ENCODE measurements at places on chromosomes 7 and 10.
A peak's percentile ranks its signal among the peaks of the same experiment; 100 is the strongest.

DNA sequence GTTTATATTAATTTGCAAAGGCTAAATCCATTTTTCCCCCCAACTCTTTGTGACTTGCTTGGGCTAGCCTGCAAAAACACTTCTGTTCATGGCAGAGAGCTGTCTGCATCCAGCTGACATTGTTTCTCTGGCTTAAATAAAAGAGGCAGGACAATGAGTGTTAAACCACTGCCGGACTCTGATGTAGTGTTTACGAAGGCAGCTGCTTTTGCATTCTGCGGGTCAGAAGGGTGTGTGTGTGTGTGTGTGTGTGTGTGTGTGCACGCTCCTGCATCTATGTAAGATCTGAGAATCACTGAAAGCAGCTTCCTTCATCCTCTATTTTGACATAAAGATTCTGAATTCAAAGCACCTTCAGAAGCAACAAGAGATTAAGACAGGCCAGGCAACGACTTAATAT, 28.3 kb downstream of the NRP1 start:
- no peak for DNase-seq

GRCh38 chr10:47414752-47415519, 30.8 kb upstream of the ZNF488 start:
- DNase-seq, result no peak

DNA sequence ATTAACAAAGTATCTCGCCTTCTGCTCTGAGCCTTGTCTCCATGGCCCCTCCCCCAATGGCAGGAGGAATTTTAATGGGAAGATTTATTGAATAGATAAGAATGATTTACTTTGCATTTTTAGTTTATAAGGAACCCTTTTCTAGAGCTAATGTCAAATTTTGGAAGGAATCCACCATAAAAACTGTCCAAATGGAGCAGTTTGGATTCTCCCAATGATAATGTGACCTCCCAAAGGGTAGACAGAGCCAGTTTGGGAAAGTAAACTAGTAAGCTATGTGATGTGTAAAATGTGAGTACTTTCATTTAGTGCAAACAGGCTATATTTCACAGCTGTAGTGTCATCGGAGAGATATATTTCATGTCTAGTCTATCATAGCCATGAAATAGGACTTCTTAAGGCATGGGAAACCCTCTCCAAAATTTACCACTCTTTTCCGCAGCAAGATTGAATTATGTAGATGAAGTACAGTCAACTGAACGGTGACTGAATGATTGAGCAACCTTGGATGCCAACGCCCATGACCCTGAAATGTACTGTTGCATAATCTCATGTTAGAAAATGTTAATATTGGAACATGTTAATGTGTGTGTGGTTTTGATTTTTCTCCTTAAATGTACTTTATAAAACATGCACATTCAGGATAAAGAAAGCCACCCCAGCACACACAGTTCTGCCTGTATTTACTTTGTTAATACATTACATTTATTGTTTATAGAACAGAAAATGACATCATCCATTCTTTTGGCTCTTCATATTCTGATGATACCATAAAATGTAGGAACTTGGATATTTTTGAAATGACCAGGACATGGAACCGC, 140.6 kb downstream of the NRP1 start:
- DNase-seq, result peak; percentile 74

DNA sequence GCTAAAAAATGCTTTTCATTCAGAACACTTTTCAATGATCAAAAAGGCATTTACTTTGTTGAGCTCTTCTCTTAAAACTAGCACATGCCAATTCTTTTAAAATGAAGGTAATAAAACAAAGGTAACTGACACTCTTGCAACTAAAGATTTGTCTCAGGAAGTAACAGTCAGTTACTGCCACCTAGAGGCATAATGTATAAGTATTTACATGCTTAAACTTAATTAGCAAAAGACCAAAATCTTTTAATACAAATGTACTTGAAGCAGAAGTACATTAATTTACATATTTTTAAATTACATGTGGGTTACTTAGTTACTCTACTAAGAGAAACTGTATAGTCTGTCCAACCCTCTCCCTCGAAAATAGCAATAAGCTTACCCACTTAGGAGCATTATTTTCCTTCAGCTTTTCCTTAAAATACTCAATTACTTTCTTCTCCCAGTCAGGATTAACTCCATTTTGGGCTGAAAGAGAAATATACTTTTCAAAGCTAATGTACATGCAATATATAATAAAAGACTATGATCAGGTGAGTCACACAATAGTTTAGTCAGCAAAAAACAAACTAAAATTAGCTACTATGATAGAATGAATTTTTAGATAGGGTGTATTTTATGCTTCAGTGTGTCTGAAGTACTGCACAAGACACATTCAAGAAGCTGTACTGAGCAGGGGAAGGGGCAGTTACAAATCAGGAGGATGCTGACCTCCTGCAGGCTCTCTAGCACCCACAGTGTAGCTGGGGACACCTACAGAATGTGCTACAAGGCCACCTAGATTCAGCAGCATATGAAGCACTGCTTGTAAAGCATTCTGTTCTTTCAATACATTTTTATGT, 13.0 kb downstream of the MCMBP start:
- peak; percentile 45 for DNase-seq

DNA sequence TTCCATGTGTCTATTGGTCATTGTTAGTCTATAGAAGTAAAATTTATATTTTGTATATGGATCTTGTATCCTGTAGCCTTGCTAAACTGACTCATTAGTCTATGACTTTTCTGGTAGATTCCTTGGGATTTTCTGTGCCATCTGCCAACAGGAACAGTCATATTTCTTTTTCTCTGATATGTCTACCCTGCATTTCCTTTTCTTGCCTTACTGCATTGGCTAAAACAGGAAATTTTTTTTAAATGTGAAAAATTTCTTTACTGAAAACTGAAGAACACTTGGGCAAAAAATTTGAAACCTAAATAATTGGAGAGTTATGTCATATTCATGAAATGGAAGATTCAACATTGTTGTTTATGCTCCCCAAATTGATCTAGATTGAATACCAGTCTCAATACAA, 67.5 kb downstream of the AMZ1 start:
- no peak for DNase-seq

DNA sequence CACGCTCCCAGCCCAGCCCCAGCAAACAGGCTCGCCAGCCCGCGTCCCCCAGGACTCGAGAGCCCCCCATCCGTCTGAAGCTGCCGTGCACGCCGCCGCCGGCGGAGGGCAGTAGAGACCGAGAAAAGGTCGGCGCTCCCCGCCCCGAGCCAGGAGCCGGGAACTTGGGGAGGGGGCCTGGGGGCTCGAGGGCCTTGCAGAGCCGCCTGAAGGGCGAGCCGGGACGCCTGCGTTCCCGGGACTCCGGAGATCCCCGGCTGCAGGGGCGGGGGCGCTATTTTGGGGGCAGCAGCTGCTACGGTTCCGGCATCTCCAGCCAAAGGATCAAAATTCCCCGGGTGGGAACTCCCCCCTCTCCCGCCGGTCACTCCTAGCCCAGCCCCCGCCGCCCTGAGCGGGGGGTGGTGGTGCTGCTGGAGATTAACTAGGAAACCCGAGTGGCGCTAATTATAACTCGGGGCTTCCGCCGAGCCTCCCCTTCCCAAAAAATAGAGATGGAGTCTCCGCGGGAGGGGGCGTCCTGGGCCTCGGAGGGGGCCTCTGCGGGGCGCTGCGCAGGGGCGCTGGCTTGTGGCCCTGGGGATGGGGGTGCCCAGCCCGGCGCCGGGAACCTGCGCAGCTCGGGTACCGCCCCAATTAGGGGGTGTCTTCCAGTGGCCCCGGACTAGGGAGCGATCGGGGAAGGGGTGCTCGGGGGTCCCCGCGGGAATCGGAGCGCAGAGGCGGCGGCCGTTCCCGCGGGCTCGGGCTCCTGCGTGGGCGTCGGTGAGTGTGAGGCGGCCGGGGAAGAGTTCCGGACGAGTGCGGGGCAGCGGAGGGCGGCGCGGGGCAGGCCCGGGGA, 608 bp downstream of the ACHE start:
- DNase-seq, result peak; percentile 18
